ENCODE measurements at places on chromosomes 2 and 18.

DNA sequence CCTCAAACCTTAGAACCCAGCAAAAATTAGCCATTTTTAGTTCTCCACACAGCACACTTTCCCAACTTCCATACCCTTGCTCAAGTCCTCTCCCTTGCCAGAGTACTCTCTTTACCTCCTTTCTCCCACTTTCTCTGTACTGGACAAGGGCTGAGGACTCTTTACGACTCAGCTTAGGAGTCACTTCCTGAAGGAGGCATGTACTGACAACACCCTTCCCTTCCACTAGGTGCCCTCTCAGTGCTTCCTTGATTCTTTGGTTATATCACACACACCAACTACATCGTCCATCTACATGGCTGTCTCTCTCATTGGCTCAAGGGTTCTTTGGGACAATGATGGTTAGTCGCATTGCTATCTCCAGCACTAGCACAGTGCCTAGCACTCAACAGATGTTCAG lies 5.2 kb upstream of the C18orf63 start:
- no peak for DNase-seq

- DNase-seq = no peak
These were observed 628.6 kb downstream of the NR4A2 start for GRCh38 chr2:155703917-155704316.

DNA sequence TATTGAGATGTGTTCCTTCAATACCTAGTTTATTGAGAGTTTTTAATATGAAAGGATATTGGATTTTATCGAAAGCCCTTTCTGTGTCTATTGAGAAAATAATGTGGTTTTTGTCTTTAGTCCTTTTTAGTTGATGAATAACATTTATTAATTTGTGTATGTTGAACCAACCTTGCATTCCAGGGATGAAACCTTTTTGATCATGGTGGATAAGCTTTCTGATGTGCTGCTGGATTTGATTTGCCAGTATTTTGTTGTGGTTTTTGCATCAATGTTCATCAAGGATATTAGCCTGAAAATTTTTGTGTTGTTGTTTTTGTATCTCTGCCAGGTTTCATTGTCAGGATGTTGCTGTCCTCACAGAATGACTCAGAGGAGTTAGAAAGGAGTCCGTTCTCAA lies 1710.4 kb downstream of the SUCLG1 start:
- no peak for DNase-seq

GRCh38 chr2:131093696-131094462 lies 619 bp upstream of the FAM168B start:
- peak; percentile 65 for DNase-seq

DNA sequence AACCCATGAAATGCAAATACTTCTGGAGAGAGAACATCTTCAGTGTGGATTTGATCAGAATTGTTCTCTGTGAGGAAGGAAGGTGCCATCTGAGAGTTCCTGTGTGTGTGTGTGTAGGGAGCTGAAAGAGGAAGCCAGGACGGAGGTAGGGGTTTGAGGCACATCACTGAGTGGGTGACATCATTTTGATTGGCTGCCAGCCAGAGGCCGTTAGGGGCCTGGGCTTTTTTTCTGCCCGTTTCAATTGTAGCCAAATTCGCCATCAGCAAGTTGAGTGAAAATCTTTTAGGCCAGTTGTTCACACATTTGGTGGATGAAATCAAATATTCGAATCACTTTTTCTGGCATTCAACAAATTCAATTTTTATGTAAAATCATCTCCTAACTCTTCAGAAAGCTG lies 48.9 kb downstream of the TSN start:
- peak; percentile 9 for DNase-seq

DNA sequence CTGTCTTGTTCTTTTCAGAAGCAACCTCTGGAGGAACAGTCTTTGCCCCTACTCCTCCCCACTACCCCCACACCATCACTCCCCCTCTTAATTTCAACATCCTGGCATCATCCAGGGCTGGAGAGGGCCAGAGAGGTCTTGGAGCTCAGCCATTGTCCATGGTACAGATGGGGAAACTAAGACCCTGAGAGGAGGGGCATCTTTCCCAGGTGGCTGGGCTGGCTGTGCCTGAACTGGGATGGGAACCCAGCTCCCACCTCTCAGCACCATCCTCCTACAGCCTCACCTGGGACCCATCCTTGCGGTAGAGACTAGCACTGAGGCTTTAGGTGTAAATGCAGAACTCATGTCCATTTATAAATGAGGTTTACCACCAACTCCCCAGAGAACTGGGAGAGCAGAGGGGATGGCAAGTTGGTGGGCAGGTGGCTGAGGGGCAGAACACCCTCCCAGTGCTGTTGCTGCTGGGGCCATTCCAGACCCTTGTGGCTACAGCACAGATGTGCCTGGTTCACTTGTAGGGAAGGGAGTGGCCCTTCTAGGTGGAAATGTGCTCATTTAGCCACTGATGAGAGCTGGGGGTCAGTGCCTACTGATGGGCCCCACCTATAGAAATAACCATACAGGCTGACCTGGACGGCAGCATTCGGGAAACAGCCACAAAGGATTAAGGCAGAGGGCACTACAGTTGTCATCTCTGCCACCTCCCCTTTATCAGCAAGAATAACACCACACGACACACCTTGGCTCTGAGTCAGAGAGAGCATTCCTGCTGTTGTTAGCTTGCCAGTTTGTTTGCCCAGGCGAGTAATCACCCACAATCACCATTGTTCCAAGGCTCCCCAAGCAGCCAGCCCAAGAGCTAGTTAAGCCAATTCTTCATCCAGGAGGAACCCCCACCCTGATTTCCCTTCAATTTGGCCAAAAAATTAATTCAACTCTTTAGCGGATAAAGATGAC lies 2.1 kb downstream of the MLPH start:
- DNase-seq = no peak

GRCh38 chr18:50401888-50402287 lies 27.0 kb downstream of the SKA1 start:
- no peak for DNase-seq

DNA sequence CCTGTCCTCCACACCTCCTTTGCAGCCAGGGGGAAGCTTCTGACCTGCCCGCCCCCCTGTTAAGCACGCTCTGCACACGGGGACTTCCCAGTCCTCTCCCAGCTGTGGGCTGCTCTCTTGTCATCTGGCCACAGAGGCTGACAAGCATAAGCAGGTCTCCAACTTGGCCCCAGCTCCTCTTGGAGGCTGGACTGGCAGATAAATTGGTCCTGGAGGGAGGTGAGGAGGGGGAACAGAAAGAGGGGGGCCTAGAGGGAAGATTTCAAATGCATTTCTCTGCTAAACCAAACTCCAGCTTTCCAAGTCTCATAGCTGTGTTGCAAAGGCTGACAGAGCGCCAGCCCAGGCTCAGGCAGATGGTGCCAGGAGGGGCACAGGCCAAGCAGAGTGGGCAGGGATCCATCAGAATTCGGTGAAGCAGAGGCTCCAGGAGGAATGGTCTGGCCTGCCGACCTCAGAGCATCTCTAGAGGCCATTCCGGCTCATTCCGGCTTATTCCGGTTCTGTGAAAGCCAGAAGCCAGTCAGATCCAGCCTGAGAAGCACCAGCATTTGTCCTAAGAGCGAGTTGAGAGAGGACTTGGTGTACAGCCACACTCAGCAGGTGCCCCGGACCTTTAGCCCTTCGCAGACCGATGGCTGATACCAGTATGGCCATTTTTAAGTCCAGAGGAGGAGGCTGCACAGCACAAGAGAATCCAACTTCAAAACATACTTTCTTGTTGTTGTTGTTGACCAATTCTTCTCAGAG lies 508.9 kb upstream of the MYT1L start:
- no peak for DNase-seq

GRCh38 chr2:27071990-27072830 lies 756 bp upstream of the OST4 start:
- no peak for DNase-seq

DNA sequence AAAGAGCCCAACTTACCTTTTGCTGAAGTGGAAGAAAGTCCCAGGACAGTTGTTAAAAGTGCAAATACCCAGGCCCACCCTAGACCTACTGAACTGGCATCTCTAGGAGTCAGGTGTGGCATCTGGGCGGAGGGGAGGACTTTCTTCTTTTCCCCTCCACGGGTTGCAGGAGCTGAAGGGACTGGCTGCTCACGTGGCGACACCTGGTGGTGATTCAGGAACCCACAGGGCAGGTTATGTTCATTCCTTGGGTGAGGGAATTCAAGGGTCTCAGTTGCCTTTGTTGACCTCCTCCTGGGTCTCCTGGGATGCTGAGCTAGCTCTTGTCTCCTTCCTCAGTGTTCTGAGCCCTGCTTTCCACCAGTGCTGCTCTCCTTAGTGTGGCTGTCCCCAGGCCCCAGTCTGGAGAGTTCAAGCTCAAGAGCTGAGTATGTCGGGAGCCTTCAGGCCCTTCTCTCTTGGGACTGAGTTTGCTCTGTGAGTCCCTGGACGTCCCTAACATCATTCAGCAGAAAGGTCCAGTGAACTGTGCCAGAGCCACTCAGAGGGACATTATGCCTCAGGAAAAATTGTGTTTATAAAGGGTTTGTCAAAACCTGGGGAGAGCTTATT lies 56.9 kb downstream of the DYSF start:
- peak; percentile 48 for DNase-seq

DNA sequence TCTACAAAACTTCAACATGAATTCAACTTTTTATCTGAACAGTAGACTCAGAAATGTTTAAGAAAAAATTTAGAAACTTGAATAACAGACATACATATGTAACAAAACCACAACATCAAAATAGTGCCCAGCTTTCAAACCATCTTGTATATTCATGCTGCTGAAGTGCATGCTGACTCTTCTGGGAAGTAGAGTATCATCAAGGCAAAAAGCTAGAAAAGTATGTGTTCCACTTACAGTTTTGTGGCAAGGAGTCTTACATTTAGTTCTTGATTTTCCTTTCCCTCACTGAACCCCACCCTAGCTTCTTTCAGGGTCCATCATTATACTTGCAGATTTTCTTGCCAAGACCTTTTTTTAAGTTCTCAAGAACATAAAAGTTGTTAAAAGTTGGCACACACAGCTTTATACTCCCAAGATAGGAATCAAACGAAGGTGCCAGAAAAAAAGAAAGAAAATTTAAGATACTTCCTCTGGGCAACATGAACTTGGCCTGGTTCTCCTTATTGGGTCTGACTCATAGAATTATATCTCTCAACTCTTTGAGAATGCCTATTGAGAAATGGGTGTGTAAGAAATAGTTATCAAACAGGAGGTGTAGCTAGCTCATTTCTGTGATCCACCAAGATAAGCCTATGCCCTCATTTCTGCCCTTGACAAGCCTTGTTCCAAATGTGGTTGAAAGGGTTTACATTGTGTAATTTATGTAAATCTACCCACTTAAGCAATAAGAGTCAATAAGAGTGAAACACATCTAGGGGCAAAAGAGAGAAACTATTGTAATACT lies 667.6 kb upstream of the ACVR2A start:
- DNase-seq = no peak
